A549 treated with CpdA at 1 μM for 4 hours (cell line): ENCODE measurements at places on chromosomes 5 and 9. TPM values are rescaled to one million over a fixed set of nuclear protein-coding genes. Genes with fewer than 3 reads are reported as not detected.

Gene IFNB1
- not detected in 5 replicates for total RNA-seq

Gene NELFB
- total RNA-seq, result 42.8 to 63.0 TPM (median 54.8 TPM) in 5 replicates

Gene TYRP1
- 0.03 TPM in 1 of 5 replicates, not detected in the others for total RNA-seq

Gene HEMGN
- not detected in 5 replicates for total RNA-seq

Gene HRCT1
- total RNA-seq, result 0.11 to 0.14 TPM in 2 of 5 replicates, not detected in the others

Gene CDKN2B-AS1
- not detected in 5 replicates for total RNA-seq

Gene GPR151
- total RNA-seq, result not detected in 5 replicates

Gene SUSD1
- 12.2 to 16.7 TPM (median 13.4 TPM) in 5 replicates for total RNA-seq

Gene CDX1
- not detected in 5 replicates for total RNA-seq

Gene ADAMTS13
- total RNA-seq, result 0.28 to 0.73 TPM (median 0.48 TPM) in 5 replicates

Gene LCP2
- total RNA-seq, result not detected in 5 replicates

Gene MARCOL
- total RNA-seq, result not detected in 5 replicates

Gene SYNPO
- 25.3 to 32.6 TPM (median 29.7 TPM) in 5 replicates for total RNA-seq

Gene FOXD4L6
- 0.06 TPM in 1 of 5 replicates, not detected in the others for total RNA-seq

Gene IL13
- 0.07 TPM in 1 of 5 replicates, not detected in the others for total RNA-seq

Gene GRIN1
- total RNA-seq, result 0.31 to 1.0 TPM (median 0.38 TPM) in 5 replicates

Gene QRFP
- not detected in 5 replicates for total RNA-seq

Gene CDO1
- total RNA-seq, result 0.05 to 0.09 TPM in 2 of 5 replicates, not detected in the others

Gene S100Z
- not detected in 5 replicates for total RNA-seq

Gene NIPAL4
- total RNA-seq, result 8.6 to 13.5 TPM (median 10.9 TPM) in 5 replicates

Gene TTC23L
- 0.22 TPM in 1 of 5 replicates, not detected in the others for total RNA-seq

Gene ANKRD55
- total RNA-seq, result 0.03 to 0.09 TPM in 2 of 5 replicates, not detected in the others

Gene BOD1
- total RNA-seq, result 66.5 to 73.7 TPM (median 72.5 TPM) in 5 replicates

Gene IL3
- not detected in 5 replicates for total RNA-seq

Gene LCN10
- not detected in 5 replicates for total RNA-seq

Gene PAEP
- total RNA-seq, result 0.14 to 0.27 TPM (median 0.21 TPM) in 3 of 5 replicates, not detected in the others

Gene PCDHGB2
- 0.07 to 0.19 TPM (median 0.17 TPM) in 5 replicates for total RNA-seq

Gene ITGA1
- 0.79 to 2.0 TPM (median 1.3 TPM) in 5 replicates for total RNA-seq

Gene TXNDC8
- total RNA-seq, result not detected in 5 replicates
